DMS153 (cell line): ENCODE measurements at places on chromosomes 7 and 10.

- DNase-seq = no peak
Observed at GRCh38 chr10:77268721-77269120, 368.9 kb downstream of the KCNMA1 start.

DNA sequence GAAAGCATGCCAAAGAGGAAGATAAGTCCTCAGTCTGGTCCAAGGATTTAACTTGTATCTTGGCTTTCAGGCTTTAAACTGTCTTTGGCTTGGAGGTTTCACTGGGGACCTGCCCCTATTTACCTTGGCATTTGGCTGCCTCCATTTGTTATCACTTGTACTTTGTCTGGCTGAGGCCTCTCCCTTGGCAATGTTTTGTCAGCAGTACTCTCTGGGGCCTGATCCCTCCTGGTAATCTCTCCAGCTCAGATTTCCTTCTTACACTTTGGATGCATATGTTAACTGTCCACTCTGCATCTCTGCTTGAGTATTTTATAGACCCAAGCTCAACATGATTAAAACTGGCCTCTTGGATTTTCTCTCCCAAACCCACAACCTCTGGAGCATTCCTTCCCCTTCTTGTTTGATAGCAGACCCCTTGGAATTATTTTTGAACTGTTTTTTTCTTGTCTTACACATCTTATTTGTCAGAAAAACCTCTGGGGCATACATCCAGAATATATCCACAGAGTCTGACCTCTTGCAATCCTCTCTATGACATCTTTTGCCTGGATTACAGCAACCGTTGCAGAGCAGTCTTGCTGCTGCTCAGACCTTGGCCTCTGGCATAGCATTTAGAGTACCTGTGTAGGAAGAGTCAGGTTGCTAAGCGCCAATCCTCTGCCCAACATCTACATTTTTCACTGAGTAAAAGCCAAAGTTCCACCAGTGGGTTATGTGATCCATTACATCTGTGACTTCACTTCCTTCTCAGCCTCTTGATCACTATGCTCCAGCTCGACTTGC is 35.2 kb downstream of the ZNF487 start:
- DNase-seq = no peak

- DNase-seq = no peak
Observed at GRCh38 chr10:71263376-71263775, 51.0 kb downstream of the UNC5B start.

DNA sequence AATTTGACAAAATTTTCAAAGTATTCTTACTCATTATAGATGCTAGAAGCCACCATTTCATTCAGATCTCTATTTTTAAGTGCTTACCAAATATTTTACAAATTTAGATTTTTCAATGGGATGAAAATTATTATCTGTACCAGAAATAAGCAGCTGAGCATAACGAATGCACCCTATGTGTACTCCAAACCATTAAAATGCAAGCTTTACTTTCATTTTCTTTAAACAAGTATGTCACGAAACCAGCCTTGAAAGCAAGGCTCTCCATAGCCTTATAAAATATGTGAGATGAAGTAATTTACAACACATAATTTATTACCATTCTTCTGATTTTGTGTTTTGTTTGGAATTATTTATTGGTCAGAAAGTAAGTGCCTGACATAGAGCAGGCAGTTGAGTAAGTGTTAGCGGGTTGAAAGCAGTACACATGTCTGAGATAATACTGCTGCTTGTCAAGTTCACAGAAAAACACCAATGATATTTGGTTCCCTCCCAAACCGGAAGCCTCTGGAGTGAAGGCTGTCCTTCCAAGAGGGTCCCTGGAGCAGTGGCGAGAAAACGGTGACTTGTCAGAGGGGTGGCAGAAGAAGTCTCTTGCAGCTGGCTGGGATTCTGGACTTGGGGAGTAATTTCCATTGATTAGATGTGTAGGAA is 322.7 kb upstream of the PFKP start:
- DNase-seq = no peak

DNA sequence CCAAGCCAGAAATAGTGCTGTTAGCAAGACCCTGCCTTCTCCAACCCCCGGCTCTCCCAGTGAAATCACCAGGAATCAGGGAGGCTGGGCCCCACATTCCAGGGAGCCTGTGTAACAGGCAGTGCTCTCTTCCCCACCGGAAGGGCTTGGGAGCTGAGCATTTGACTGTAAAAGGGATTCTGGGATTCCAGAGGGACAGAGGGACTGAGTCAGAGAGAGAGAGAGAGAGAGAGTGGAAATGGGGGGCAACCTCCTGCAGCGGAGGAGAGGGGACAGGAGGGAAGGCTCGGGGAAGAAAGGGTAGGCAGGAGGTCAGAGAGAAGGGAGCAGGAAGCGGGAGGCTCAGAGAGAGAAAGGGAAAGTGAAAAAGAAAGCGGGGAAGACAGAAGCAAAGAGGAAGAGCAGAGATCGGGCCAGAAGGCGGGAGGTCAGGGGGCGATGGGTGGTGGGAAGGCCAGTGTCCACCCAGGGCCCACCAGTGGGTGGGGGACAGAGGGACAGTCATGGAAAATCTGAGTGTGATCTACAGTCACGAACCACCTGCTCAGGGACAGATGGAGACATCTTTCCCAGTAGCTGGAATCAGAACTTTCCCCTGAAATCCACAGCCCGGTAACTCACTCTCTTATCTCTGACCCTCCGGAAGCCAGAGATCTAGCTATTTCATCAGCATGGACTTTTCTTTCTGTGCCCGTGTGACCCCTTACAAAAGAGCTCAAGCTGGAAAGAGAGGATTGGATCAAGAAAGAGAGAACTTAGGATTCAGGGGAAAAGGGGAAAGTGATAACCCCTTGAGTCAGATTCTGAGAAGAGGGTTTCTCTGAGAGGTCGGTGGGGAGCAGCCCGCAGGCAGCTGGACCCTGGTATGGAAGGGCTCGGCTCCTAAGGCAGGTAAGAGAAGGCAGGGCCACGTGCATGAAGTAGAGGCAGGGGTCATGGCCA is 4.6 kb upstream of the SERPINE1 start:
- no peak for DNase-seq

- no peak for DNase-seq
Observed at GRCh38 chr7:19899529-19899928, 126.1 kb upstream of the TMEM196 start.

DNA sequence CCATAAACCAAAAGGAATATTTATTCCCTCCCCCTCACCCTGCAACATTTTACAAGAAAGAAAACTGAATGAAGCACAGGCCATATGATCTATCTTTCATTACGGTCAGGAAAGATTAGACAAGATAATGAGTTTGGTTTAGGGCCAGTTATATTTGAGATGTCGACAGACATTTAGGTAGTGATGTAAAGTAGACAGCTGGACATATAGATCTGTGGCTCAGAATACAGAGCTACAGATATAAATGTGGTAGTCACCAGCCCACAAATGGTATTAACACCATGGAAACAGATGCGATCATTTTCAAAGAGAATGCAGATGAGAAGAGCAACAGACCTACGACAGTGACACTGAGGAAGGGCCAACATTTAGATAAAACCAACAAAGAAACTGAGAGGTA is 142.5 kb downstream of the SRPK2 start:
- DNase-seq = no peak

GRCh38 chr10:118501637-118502440 is 93.6 kb downstream of the PRLHR start:
- DNase-seq = no peak

GRCh38 chr7:142697270-142697669 is 52.0 kb upstream of the PRSS1 start:
- DNase-seq = no peak

DNA sequence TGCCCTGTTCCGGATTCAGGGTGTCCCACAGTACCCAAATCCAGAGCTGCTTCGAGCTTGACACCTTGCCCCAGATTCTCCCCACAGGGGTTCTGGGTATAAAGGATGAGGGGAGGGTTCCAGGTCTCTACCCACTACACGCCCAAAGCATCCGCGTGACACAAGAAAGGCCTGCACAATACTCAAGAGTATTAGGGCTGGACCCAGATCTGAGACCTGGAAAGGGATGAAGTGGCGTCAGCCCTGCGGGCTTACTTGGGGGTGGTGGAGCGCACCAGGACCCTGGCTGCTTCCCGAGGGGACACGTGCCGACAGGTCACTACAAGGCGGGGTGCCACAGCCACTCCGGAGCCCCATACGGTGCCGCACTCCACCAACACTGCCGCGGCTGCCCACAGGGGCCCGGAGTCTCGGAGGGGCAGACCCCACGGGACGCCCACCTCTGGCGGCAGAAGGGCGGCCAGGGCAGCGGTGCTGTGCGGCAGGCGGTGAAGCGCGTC is 1.3 kb downstream of the TYSND1 start:
- DNase-seq = no peak

- DNase-seq = no peak
Observed at GRCh38 chr7:36289833-36290661, 99.6 kb upstream of the ANLN start.

- peak; percentile 19 for DNase-seq
Observed at GRCh38 chr7:37208528-37208927, 240.1 kb downstream of the ELMO1 start.

- DNase-seq = peak; percentile 41
Observed at GRCh38 chr10:75024971-75025523, 86.4 kb upstream of the SAMD8 start.

DNA sequence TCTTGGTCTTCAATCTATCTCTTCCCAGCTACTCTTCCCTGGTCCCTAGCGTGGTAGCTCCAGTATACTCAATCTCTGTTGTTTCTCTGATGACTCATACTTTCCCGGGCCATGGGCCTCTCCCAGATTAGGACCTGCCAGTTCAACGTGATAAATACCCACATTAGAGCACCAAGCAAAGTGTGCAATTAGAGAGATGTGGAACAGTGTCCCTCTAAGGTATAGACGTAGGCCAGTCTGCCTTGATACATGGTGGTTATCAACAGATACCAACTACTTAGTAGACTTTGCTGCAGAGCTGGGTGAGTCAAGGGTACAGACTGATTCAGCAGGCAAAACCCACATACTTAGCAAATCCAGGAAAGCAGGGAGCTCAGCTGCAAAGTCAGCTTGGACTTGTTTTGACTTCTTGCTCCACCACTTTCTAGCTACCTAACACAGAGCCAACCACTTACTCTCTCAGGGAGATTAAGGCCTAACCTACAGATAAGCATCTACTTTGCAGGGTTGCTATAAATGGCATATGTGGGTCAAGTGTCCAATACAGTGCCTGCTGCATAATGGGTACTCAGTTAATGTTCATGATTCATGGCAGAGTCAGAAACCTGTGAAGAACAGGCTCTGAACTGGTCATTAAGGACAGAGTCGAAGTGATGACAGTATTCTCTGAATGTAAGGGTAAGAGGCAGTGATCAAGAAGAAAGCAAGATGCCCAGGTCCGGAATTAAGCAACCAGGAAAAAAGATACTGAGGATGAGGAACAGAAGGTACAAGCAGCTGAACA is 176.1 kb downstream of the CHN2 start:
- DNase-seq = peak; percentile 68

DNA sequence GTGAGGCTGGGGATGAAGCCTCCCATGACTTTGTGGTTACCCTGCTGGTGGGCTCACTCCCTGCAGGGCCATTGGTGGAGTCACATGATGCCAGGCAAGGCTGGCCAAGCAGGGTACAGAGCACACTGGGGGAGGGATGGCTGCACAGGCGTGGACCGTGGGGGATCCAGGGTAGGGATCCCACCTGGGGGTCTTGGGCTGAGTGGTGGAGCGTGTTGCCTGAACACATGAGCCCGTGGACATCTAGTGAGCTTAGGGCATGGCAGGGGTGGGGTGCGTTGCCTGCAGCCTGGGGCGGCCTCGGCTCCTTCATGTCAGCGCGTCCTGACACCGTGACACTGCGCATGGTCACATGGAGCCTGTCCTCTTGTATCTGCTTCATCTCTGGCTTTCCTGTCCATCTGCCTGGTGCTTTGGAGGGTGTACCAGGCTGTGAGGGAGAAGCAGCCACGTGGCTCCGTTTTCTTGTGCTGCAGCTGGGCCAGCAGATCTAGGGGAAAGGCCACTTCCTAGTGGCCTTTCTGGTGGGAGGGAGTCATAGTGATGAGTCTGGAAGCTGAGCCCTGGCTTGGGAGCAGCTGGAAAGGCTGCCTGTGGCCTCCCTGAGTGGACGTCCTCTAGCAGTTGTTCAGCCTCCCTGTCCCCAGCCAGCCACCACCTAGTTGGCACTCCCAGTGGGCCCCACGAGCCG is 96.2 kb downstream of the LHPP start:
- no peak for DNase-seq

DNA sequence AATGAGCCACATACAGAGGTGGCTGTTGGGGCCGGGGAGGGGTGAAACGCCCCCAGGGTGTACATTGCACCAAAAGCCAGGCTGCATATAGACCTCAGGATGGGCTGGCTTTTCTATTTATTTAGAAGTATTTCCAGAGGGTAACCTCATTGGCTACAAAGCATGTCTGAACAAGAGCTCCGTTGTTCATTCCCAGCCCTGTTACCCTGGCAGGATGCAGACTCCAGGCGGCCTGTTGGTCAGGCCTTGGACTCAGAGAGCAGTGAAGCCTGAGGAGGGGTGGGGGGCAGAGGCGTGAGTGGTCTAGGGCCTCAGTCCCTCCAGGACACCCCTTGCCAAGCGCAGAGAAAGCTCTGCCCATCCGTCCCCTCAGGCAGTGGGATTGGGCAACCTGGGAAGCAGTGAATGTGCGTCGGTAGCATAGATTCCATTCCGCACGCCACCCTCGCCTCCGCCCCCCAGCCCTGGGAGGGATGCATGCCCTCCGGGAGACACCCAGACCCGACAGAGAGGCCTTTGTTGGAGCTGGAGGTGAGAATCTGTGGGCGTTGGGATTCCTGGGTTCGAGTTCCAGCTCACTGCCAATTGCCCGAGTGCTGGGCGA is 41.9 kb downstream of the TCF7L2 start:
- DNase-seq = no peak

- DNase-seq = no peak
Observed at GRCh38 chr7:143396182-143396581, 12.5 kb downstream of the EPHA1 start.

GRCh38 chr10:69769395-69769992 is 32.2 kb upstream of the COL13A1 start:
- DNase-seq = no peak

DNA sequence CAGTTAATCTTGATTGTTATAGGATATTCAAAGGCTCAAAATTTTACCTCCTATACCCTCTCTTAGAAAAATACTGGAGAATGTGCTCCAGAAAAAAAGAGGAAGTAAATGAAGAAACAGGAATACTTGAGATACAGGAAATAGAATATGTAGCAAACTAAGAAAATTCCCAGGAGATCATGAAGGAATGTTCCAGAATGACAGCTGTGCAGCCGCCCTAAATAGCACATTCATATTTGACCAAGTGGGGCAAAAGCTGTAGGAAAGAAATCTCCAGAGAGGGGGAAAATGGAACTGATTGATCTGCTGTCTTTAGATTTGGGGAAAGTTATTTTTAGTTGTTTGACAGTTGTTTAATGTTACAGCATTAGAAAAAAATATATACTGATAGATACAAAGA is 46.2 kb upstream of the ZEB1 start:
- no peak for DNase-seq
